ENCODE measurements at places on chromosomes 2 and 18. TPM values are rescaled to one million over a fixed set of nuclear protein-coding genes. Genes with fewer than 3 reads are reported as not detected.

Gene STARD6
- not detected for total RNA-seq

Gene RUFY4
- total RNA-seq = 5.6 TPM

Gene TPO
- 4.2 TPM for total RNA-seq

Gene SERPINB11
- not detected for total RNA-seq

Gene POTEJ
- not detected for total RNA-seq

Gene ACTR3
- 221 TPM for total RNA-seq

Gene CXCR4
- total RNA-seq = 23.2 TPM

Gene LIPG
- 6.2 TPM for total RNA-seq

Gene MAB21L4
- 2.5 TPM for total RNA-seq

Gene ASAP2
- 42.1 TPM for total RNA-seq

Gene NYAP2
- 1.5 TPM for total RNA-seq

Gene IL18R1
- total RNA-seq = 12.4 TPM

Gene FRZB
- 11.8 TPM for total RNA-seq

Gene GRHL1
- 61.6 TPM for total RNA-seq

GRCh38 chr2:175742367-175742766, 259.7 kb downstream of the LNPK start:
- DNase-seq = no peak

GRCh38 chr2:223725494-223725893, 111.9 kb downstream of the AP1S3 start:
- peak; percentile 80 for DNase-seq

- DNase-seq = no peak
These were observed 219.4 kb upstream of the STON1 start for GRCh38 chr2:48310581-48310980.

GRCh38 chr2:129883121-129883520, 96.3 kb upstream of the RAB6C start:
- DNase-seq = no peak

- no peak for DNase-seq
These were observed 552.5 kb upstream of the CRIM1 start for GRCh38 chr2:35803126-35803525.

GRCh38 chr18:61064911-61065310, 268.3 kb upstream of the CDH20 start:
- no peak for DNase-seq

GRCh38 chr2:203059567-203060240, 45.0 kb downstream of the NBEAL1 start:
- DNase-seq = no peak

- no peak for DNase-seq
These were observed 59.4 kb upstream of the CTLA4 start for GRCh38 chr2:203808046-203808750.

DNA sequence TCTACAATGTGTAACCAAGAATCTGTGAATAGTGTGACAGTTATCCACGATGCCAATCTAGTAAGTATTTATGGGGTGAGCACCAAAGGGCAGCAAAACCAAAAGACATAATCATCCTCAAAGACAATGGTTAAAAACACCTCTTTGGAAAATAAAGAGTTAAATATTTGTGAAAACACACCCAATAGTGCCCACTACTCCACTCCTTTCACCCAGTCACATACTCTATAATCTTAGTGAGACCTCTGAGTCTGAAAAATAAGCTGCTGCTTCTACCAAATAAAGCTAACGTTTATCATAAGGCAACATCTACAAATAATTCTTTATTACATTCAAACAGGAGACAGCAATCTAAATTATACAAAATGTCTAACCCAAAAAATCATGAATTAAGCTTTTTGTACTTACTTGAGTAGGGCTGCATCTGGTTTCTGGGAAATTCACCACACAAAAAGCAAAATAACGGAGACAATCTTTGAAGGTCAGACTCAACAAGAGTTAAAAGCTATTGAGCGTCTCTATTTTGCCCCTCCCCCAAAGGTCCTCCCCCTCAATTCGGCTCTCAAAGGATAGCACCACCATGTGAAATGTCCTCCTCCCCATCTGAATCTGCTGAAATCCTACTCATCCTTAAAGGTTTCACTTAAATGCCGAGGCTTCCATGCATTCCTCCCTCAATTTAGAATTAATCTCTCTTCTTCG, 2.0 kb downstream of the RAPH1 start:
- no peak for DNase-seq

- DNase-seq = peak; percentile 55
These were observed 656 bp downstream of the TBC1D8 start for GRCh38 chr2:101150306-101151145.

DNA sequence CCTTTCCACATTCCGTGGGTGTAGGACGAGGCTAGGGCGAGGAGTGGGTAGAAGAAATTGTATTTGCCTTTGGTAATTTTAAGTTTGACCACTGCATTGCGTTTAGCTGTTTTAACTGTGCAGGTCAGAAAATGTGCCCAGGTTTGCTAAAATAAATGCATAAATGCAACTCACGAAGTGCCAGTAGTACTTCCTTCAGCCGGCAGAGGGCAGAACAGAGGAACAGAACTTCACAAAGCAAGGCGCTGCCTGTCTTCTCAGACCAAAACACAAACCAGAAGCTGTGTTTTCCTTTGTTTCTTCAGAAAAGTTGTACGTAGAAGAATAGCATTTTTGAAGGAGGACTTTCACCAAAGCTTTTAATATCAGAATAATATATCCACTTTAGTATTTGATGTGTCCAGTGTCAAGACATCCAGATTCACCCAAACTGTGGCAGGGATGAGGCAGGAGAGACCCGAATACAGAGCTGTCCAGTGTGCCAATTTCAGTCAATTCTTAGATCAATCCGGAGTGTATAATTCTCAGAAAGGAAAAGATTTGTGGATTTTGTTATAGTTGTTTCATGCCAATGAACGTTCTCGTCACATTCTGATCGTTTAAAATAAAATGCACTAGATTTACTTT, 348.6 kb downstream of the DLGAP1 start:
- peak; percentile 65 for DNase-seq

DNA sequence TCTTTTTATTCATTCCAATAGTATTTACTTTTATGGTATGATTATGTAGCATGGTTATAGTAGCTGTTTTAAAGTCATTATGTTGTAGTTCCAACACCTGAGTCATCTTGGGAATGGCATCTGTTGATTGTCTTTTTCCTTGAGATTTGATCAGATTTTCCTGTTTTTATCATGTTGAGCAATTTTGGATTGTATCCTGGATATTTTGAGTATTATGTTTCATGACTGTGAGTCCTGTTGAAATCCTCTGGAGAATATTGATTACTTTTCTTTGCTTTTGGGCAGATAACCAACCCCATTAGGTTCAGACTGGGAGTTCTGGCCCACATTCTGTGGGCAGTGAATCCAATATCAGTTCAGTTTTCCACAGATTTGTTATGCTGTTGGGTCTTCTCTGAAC, 163.2 kb upstream of the SPRED2 start:
- DNase-seq = no peak

DNA sequence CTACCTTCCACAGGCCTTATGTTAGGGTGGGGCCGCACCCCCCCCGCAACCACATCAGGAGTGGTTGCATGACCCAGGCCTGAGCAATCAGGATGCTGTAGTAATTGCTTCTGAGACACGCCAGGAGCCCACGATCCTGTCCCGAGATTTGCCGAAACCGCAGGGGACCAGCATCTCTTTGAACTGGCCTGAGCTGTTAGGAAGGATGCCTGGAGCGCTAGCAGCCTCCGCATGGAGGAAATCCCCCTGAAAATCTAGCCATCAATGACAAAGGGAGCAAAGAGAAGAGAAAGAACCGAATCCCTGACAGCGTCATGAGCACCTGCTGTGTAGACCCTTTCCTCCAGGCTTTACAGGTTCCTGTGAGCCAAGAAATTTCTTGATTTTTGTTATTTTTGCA, 8.7 kb upstream of the TEX44 start:
- DNase-seq = no peak

- no peak for DNase-seq
These were observed 23.5 kb downstream of the TNS1 start for GRCh38 chr2:217979151-217979811.

GRCh38 chr2:113156278-113157117, 17.3 kb upstream of the PSD4 start:
- DNase-seq = no peak

GRCh38 chr2:152740743-152741328, 22.4 kb downstream of the ARL6IP6 start:
- no peak for DNase-seq

GRCh38 chr2:231521443-231521842, 8.8 kb downstream of the NMUR1 start:
- no peak for DNase-seq

DNA sequence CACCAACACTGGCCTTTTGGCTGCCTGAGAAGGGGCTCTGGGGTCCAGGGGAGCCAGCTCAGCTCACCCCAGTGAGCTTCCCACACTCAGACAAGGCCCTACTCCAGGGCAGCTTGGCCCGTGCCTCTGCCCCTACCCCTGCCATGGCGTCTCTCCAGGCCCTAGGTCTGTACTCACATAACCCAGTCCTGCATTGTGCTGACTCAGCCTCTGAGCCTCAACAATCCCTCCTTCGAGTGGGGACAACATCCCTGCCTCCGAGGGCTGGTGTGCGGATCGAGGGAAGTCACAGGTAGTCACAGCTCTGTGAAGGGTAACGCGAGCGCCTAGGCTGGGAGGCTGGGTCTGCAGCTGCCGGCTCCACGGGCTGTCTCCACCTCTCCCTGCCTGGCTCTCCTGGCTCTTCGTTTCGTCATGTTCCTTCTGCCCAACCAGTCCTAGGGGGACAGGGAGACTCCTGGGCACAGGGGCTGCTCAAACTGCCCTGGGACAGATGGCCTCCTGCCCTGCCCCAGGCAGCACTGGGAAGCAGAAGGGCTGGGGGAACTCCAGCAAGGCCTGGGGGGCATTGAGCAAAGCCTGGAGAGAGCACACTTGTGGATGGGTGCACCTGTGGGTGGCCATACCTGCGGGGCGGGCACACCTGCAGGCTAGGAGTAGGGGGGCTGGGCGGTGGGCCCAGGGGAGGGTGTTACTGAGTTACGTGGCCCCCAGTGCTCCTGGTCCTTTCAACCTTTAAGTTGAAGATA, 74.6 kb downstream of the RRM2 start:
- DNase-seq = no peak

- no peak for DNase-seq
These were observed 7.6 kb upstream of the TMEM185B start for GRCh38 chr2:120230515-120231471.

- no peak for DNase-seq
These were observed 5.6 kb upstream of the LRATD1 start for GRCh38 chr2:14626873-14627272.

GRCh38 chr18:60248336-60249330, 123.9 kb downstream of the MC4R start:
- no peak for DNase-seq

GRCh38 chr2:187313831-187314230, 134.2 kb downstream of the CALCRL start:
- no peak for DNase-seq

DNA sequence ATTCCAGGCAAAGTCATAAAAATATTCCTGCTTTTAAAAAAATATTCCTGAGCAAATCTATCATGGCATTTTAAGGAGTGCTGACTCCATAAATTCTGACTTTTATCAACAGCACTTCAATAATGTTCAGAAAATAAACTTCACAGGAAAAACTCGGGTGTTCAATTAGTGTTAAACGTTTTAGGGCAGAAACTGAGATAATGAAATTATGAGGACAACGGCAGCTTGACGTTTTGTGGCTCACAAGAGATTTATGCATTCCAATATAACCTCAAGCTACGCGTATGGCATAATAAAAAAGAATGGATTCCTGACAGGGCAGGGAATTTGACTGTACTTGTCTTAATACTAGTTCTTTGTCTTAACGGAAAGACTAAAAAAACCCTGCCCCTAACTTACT, 133.2 kb downstream of the ICOS start:
- no peak for DNase-seq

DNA sequence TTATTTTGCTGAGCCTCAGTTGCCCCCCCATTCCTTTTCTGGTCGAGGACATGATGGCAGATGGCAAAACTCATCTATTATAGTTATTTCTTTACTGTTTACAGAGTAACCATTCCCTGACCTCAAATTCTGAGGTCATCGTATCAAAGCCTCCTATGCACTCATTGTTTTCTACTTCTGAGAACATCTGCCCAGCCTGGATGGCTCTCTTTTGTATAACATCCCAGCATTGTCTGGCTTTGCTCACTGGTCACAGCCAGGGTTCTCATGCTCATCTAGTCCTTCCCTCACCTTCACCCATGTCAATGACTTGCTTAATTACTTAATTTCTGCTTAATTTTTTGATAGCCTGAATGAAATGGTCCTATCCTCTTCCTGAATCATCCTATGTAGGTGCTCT, 472.1 kb downstream of the PARD3B start:
- no peak for DNase-seq

DNA sequence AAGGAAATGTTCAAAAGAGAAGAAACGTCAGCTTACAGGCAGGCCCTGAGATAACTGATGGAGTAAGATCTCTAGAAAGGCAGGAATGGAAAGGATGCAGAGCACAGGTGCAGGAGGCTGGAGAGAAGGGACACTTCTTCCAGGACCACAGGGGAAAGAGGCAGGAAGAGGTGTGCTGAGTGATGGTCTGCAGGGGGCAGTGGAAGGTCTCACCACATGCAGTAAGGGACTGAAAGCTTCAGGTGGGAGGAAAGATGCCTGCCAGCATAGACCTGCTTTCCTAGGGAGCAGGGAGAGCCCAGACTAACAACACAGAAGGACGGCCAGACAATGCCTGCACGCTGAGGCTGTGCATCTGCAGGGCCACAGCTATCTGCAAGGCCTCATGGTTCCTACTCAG, 156.8 kb downstream of the L3MBTL4 start:
- no peak for DNase-seq

DNA sequence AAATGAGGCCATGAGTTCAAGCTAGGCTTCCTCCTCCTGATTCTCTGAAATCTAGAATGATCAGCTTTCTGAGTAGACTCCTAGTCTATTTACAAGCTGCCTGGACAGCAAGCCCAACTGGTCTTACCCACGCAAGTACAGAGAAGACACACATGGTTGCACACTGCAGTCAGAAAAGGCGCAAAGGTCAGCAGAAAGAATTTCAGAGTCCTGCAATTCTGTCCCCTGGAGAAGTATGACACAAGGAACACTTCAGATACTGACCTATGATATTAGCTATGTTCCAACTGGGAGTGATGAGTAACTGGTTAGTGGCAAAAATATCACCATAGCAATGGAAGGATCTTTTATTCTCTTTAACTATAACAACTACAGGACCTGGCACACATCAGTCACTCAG, 336.1 kb upstream of the PKDCC start:
- DNase-seq = no peak

DNA sequence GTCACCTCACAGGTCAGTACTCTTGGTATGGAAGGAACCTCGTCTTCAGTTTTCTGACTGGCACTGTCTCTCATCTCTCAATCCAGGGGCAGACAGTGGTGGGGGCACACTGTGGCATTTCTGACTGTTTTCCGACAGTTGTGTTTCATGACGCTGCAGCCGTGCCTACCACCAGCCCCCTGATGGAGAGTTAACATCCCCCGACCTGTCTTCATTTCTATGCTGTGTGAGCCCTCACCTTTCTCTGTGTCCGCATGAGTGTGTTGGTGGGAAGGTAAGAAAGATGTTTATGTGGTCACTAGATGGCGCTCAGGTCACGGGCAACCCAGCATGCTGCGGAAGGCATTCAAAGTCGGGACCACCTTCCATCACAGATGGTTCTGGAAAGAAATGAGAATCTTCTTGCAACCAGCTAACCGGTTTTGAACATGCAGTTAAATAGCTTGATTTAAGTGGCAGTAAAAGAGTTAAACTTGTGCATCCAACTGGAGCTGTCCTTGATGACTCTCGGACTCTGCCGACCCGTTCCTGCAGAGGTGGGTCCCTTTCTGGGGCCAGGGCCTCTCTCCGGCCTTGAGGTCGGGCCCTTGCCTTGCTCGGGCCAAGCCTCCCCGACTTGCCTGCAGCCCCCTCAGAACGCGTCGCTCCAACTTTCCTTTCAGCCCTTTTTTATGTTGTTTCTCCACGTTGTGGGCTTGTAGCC, 92.4 kb downstream of the DYSF start:
- no peak for DNase-seq

- no peak for DNase-seq
These were observed 1752.4 kb upstream of the CELF4 start for GRCh38 chr18:39318008-39318407.

Data from ureter (tissue), 1 donor.